Panc1 (cell line): ENCODE measurements at places on chromosomes 7 and 10. TPM values are rescaled to one million over a fixed set of nuclear protein-coding genes. Genes with fewer than 3 reads are reported as not detected.
A peak's percentile ranks its signal among the peaks of the same experiment; 100 is the strongest.

C10orf67 gene
- not detected for total RNA-seq

FOXI2 gene
- total RNA-seq = not detected

TAS2R4 gene
- 0.57 TPM for total RNA-seq

HTRA1 gene
- total RNA-seq = 32.8 TPM

DENND2A gene
- 1.4 TPM for total RNA-seq

SNX13 gene
- 53.3 TPM for total RNA-seq

NOC3L gene
- 41.2 TPM for total RNA-seq

RBP3 gene
- not detected for total RNA-seq

VSTM4 gene
- 0.13 TPM for total RNA-seq

TRPV5 gene
- not detected for total RNA-seq

GRCh38 chr10:106189292-106189691 lies 975.2 kb downstream of the SORCS1 start:
- no peak overlapping the region for H3K4me3 ChIP-seq
- H3K27ac ChIP-seq = no peak overlapping the region
- H3K36me3 ChIP-seq = no peaks in the 10 kb centered on the region
- no peaks in the 10 kb centered on the region for H3K4me1 ChIP-seq

DNA sequence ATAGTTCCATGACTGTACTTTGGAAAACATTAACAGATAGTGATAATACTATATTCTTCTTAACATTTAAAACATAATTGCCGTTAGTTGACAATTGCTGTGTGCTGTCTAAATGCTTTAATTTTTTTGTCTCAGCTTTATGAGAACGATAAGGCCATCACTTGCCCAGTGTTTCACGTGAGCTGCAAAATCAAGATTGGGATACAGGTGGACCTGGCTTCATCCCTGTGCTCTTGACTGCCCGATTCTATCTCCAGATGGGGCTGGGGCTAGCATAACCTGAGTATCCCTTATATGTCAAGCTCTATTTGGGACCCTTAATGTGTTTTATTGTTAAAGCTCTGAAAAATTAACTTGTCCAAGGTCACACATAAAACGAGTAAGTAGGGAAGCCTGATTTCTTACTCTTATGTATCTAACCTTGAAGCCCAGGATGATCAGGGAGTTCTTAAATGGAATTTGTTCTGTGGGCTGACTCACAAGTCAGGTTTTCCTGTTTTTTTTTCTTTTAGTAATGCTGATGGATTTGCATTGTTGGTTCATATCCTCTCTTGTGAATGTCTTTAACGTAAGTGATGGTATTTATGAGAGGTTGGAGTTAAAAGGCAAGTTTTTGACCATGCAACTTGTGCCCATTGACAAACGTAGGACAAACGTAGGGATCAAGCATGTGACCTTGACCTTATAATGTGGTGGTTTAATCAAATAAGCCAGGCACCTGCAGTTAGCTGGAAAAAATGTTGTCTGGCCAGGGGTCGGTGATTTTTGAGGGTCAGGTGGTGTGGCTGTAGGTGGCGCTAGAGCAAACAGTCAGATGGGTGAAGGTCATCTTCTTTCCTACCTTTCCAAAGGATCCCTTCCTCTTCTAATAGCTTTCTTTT lies 3.6 kb downstream of the PRKAR2B start:
- DNase-seq = no peak
- H3K4me3 ChIP-seq = no peak overlapping the region
- H3K36me3 ChIP-seq = no peaks in the 10 kb centered on the region
- H3K27me3 ChIP-seq = peaks cover 40% of the 10 kb centered on the region
- peaks cover 5% of the 10 kb centered on the region; the same call in 1 of the 2 replicates for H3K4me1 ChIP-seq

- H3K4me3 ChIP-seq = no peak overlapping the region
- DNase-seq = no peak
- no peaks in the 10 kb centered on the region for H3K4me1 ChIP-seq
- H3K27me3 ChIP-seq = no peaks in the 10 kb centered on the region
Observed at GRCh38 chr10:66837335-66837734, 88.5 kb upstream of the LRRTM3 start.

DNA sequence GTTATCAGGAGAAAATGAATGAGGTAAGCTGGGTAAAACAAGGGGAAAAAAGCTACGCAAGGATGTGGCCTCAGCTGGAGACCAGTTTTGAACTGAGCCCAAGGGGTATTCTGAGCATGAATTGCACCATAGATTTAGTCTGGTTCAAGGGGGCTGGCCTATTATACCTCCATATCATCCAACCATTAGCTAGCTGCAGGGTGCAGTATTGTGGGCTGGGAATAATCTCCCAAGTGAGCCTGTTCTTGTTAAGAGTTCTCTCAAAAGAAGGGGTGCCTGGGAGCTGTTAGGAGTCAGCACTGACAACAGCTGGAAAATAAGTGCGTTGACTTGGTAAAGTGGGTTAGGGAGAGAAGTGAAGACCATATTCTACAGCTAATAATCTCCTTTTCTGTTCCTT lies 8.0 kb downstream of the TAS2R16 start:
- no peak for DNase-seq
- H3K27me3 ChIP-seq = no peaks in the 10 kb centered on the region
- no peaks in the 10 kb centered on the region for H3K36me3 ChIP-seq
- H3K27ac ChIP-seq = no peak overlapping the region
- H3K4me1 ChIP-seq = no peaks in the 10 kb centered on the region
- no peak overlapping the region for H3K4me3 ChIP-seq

DNA sequence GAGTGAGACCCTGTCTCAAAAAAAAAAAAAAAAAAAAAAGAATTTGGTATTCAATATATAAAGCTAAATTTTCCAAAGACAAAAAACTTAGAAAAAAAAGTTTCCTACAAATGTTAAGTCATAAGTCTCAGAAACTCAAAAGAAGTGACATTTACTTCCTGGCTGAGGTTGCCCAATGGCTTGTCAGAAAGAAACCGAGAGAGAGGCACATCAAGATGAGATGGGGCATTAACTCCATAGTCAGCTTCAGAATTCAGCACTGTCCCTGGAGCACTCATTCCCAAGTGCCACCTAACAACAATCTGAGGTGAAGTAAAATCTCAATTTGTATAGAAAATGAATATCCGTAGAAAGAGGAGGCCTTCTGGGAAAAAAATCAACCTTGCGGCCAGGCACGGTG lies 6.8 kb upstream of the SPOCK2 start:
- no peak overlapping the region for H3K4me3 ChIP-seq
- peaks cover 2% of the 10 kb centered on the region; the same call in 1 of the 2 replicates for H3K36me3 ChIP-seq
- DNase-seq = no peak
- no peak overlapping the region; the same call in 1 of the 2 replicates for H3K27ac ChIP-seq
- peaks cover 40% of the 10 kb centered on the region for H3K4me1 ChIP-seq

- no peak overlapping the region for H3K4me3 ChIP-seq
- H3K36me3 ChIP-seq = no peaks in the 10 kb centered on the region
- H3K4me1 ChIP-seq = no peaks in the 10 kb centered on the region
- no peak overlapping the region for H3K27ac ChIP-seq
Observed at GRCh38 chr7:12630513-12630819, 57.0 kb upstream of the ARL4A start.

DNA sequence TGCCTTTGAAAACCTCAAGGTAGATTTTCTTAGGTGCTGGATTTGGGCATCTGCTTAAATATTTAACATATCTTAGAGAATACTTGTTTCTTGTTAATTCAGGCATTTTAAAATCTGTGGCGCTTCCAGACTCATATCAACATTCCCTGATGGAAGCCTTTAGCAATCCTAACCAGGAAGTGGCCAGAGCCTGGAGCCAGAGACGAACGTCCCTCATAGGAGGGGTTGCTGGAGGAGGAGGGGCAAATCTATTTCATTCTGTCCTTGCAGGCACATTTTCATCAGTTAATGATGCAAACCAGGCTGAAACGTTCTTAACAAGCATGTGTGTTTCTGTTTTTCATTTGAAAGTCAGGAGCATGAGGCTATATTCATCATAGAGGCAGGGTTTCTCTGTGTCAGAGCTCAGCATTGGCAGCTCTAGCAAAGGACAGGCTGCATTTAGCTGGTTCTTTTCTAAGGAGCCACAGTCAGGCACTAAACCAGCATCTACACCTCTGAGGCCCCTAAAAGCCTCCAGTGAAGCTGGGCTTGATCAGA lies 17.8 kb upstream of the IFIT2 start:
- H3K27me3 ChIP-seq = no peaks in the 10 kb centered on the region
- peaks cover 43% of the 10 kb centered on the region for H3K4me1 ChIP-seq
- no peak for DNase-seq
- H3K27ac ChIP-seq = peak overlapping the region; percentile 98

- no peak for DNase-seq
- no peaks in the 10 kb centered on the region for H3K4me1 ChIP-seq
- no peak overlapping the region for H3K4me3 ChIP-seq
- H3K27ac ChIP-seq = no peak overlapping the region
Observed at GRCh38 chr10:109698086-109698485, 225.2 kb downstream of the XPNPEP1 start.

- DNase-seq = no peak
- H3K27ac ChIP-seq = no peak overlapping the region
- no peaks in the 10 kb centered on the region for H3K27me3 ChIP-seq
- no peaks in the 10 kb centered on the region for H3K36me3 ChIP-seq
Observed at GRCh38 chr10:21771219-21771618, 232.3 kb downstream of the DNAJC1 start.

GRCh38 chr7:92615861-92616260 lies 25.7 kb upstream of the FAM133B start:
- H3K4me1 ChIP-seq = peaks cover 1% of the 10 kb centered on the region; the same call in 1 of the 2 replicates
- H3K36me3 ChIP-seq = peaks cover 10% of the 10 kb centered on the region
- no peak overlapping the region for H3K27ac ChIP-seq
- no peaks in the 10 kb centered on the region for H3K27me3 ChIP-seq
- no peak for DNase-seq
- H3K4me3 ChIP-seq = no peak overlapping the region

GRCh38 chr10:29353887-29354561 lies 65.2 kb downstream of the LYZL1 start:
- no peak for DNase-seq
- no peaks in the 10 kb centered on the region for H3K27me3 ChIP-seq
- no peaks in the 10 kb centered on the region for H3K36me3 ChIP-seq
- no peak overlapping the region for H3K4me3 ChIP-seq
- no peak overlapping the region for H3K27ac ChIP-seq
- no peaks in the 10 kb centered on the region for H3K4me1 ChIP-seq

DNA sequence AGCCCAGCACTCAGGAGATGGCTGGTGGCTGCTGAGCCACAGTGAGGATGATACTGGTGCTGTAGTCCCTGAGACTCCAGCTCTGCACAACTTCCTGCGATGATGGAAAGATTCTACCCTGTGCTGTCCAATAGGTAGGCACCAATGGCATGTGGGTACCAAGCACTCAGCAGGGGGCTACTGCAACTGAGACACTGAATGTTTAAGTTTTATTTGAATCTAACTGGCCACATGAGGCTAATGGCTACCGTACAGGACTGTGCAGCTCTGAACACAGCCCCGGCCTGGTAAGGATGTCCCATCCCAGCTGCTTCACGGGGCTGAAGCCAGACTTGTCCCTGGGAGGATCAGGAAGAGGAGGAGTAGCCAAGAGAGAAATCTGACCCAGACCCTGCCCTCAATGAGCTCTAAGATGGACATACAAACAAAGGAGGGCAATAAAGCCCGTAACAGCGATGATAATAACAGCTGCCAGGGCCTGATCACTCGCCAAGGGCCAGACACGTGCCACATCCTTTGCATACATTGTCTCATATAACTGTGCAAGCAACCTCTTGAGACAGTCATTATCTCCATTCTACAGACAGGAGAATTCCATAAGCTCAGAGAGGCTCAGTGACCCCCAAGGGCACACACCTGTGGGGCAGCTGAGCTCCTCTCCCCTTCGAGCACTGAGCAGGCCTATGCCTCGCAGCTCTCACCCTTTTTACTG lies 3.8 kb downstream of the GPRIN2 start:
- no peak for DNase-seq
- no peaks in the 10 kb centered on the region for H3K27me3 ChIP-seq
- H3K27ac ChIP-seq = no peak overlapping the region
- no peak overlapping the region for H3K4me3 ChIP-seq
- peaks cover 11% of the 10 kb centered on the region for H3K4me1 ChIP-seq

DNA sequence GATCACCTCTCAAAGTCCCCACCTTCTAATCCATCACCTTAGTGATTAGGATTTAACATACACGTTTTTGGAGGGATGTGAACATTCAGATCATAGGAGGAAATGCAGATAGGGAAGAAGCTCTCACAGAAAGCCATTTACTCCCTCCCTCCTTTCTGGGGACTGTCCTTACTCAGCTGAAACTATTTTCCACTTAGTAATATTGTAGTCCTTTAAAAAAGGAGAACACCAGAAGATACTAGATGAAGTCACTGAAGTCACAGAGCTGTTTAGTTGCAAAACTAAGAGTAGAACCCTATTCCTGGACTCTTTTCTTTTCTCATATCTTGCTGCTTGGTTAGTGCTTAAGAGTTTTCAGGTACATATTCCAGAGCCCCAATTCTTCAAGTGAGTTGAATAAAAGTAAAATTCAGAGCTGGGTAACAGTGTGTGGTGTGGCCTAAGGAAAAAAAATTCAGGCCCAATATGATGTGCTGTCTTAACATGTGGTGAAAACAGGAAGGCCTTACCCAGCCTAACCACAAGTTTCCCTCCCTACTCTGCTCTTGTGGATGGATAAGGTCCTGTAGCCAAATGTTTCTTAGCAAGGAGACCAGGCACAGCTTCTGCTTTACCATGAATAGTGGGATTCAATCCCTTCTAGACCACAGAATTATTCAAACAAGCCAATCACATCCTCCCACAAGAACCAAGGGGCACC lies 135.7 kb downstream of the INHBA start:
- H3K36me3 ChIP-seq = no peaks in the 10 kb centered on the region
- no peak overlapping the region for H3K4me3 ChIP-seq
- no peak overlapping the region for H3K27ac ChIP-seq
- DNase-seq = no peak

GRCh38 chr7:116399819-116400218 lies 99.7 kb upstream of the CAV2 start:
- H3K27me3 ChIP-seq = no peaks in the 10 kb centered on the region
- peaks cover 38% of the 10 kb centered on the region for H3K4me1 ChIP-seq
- peak overlapping the region; percentile 93 for H3K27ac ChIP-seq

GRCh38 chr7:19696926-19697325 lies 11.9 kb downstream of the POLR1F start:
- no peak overlapping the region for H3K27ac ChIP-seq
- no peaks in the 10 kb centered on the region for H3K27me3 ChIP-seq
- no peaks in the 10 kb centered on the region for H3K4me1 ChIP-seq
- no peak overlapping the region for H3K4me3 ChIP-seq
- no peak for DNase-seq

- no peak for DNase-seq
- H3K36me3 ChIP-seq = no peaks in the 10 kb centered on the region
- H3K27ac ChIP-seq = no peak overlapping the region
- no peak overlapping the region for H3K4me3 ChIP-seq
Observed at GRCh38 chr10:8489823-8490222, 435.3 kb downstream of the GATA3 start.

- H3K36me3 ChIP-seq = no peaks in the 10 kb centered on the region
- no peaks in the 10 kb centered on the region for H3K27me3 ChIP-seq
- H3K4me3 ChIP-seq = no peak overlapping the region
- H3K4me1 ChIP-seq = no peaks in the 10 kb centered on the region
- no peak for DNase-seq
Observed at GRCh38 chr7:90833443-90833842, 237.3 kb downstream of the CDK14 start.

- H3K27me3 ChIP-seq = no peaks in the 10 kb centered on the region
- no peaks in the 10 kb centered on the region for H3K36me3 ChIP-seq
- peaks cover 46% of the 10 kb centered on the region for H3K4me1 ChIP-seq
- DNase-seq = peak; percentile 47
- no peak overlapping the region for H3K4me3 ChIP-seq
- peak overlapping the region; percentile 25; the same call in 1 of the 2 replicates for H3K27ac ChIP-seq
Observed at GRCh38 chr10:117365612-117366011, 9.6 kb downstream of the PDZD8 start.
